Endodermal cell (in vitro differentiated cells): ENCODE measurements at places on chromosomes 7 and 10.

GRCh38 chr10:122093076-122093475 is 104.1 kb downstream of the TACC2 start:
- DNase-seq = no peak

DNA sequence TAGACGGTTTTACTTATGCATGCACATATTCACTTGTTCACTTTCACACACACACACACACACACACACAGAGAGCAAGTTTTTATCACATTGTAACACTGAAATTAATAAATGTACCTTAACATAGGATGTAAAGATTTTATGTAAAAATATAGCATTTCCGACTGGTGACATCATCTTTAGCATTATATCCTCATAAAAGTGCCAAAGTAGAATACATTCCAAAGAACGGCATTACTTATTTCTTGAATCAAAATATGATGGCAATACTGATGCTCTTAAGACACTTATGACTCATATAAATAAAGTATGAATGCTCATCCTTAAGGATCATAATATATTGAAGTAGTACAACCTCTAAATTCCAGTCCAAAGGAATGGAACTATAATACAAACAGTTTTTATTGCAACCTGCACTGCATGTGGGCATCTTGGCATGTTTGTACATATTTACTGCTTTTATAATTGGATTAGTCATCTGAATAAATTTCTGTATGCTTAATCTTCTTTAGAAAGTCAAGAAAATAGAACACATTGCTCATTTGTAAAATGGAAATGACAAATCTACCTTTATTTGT is 290.0 kb upstream of the SEMA3A start:
- DNase-seq = no peak

DNA sequence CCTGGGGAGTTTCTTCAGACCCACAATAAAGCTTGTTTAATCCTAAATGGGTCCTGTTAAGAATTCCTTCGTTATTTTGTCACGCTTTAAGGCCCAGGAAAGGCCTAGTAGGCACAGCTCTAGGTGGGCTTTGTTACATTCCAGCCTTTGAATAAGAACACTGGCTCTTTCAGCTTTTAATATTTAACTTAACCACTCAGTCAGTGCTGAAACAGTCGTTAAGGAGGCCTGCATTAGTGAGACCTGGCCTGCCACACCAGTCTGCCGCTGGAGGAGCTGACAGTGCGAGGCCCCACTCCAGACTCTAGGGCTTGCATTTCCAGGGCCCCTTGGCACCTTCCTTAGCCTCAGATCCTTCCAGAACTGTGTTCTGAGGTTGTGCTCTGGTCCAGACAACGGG is 351.4 kb downstream of the GLRX3 start:
- no peak for DNase-seq

DNA sequence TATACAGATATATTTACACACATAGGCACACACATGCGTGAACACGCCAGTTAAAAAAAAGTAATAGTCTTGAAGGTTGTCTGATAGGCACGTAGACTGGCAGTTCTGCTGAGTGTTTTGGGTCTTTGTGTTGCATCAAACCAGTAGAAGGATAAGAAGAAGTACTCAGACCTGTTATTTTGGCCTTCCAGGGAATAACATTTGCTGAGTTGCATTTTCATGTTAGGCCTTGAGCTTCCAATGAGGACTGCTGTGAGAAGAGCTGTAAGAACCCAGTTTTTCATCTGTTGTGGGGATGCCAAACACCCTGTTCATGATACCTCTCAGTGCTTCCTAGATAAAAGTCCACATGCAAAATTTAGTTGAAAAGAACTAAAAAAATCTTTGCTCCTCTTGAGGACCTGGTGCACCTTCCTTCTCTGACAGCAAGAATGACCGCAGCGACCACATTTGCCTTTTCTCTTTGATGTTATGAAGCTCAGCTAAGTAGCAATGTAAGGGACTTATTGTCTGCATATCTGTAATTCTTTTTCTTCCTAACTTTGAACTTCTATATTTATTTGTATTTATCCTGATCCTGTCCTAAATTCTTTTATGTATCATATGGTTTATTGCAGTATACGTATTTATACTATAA is 27.2 kb downstream of the HIPK2 start:
- DNase-seq = no peak

DNA sequence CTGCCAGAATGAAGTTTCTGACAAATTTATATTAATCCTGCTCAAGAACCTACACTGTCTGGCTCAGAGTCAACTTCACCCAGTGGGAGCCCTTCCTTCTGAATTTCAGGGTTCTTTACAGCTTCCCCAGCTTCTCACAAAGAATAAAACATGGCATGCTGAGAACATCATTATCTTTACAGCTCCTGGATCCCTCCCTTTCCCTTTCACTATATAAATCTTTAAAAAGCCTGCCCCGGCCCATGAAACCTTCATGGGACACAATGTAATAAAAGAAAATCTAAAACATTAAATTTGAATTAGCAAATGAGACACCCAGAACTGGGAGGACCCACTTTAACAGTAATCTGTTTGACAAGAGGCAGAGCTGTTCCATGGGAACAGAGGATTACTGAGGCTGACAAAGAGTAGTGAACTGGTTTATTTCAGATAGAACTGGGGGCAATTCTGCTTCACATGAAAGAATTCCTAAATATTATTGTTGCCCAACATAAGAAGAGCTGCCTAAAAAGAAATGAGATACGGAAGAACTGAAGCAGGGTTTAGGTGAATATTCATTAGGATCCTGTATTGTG is 222.8 kb downstream of the THSD7A start:
- no peak for DNase-seq

GRCh38 chr10:121579656-121580055 is 18.6 kb downstream of the FGFR2 start:
- DNase-seq = peak; percentile 83

DNA sequence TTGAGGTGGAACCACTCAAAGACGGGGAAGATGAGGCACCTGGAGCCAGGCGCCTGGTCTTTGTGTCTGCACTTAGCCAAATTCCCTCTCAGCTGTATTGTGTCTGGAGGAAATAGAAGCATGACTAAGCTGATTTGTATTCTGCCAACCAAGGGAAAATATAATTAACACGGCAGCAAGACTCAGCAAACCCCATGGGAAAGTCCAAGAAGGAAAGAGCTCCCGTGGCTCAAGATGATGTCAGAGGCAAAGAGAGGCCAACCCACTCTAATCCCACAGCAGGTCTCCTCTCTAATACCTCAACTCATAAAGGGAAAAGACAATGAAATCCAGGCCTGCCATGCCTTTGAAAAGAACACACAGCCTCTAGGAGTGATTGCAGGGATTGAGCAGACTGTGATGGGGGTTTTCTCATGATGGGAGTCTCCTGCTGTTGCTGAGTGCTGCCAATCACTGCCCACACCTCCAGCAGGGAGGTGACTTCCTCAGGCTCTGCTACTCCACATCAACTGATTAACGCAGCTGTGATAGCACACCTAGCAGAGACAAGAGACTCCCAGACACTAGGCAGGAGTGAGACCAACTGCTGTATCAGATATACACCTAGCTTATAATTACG is 255.5 kb upstream of the C7orf33 start:
- peak; percentile 91 for DNase-seq

- DNase-seq = no peak
Observed at GRCh38 chr10:5493691-5494090, 5.7 kb downstream of the CALML5 start.

DNA sequence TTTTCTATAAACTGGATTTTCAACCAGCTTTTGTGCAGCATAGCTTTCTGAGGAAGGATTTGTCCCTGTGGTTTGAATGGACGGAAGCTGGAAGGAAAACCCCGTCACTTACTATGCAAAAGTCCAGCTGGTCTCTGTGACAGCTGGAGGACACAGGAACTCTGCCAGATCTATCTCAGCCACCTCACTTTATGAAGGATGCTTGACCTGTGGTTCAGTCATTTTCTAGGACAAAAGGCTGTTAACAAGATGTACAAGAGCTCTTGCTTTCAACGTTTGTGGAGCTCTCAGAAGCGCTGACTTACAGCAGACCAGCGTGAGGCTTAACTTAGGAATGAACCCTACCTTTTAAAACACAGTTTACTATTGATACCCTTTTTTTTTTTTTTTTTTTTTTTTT is 90.8 kb downstream of the CREM start:
- DNase-seq = no peak

- DNase-seq = no peak
Observed at GRCh38 chr7:123979876-123980275, 53.0 kb downstream of the TMEM229A start.

- DNase-seq = peak; percentile 18
Observed at GRCh38 chr7:158358926-158359645, 228.5 kb downstream of the PTPRN2 start.
